Right renal cortex interstitium (tissue), 3 donors: ENCODE measurements at places on chromosomes 12 and 14.

DNA sequence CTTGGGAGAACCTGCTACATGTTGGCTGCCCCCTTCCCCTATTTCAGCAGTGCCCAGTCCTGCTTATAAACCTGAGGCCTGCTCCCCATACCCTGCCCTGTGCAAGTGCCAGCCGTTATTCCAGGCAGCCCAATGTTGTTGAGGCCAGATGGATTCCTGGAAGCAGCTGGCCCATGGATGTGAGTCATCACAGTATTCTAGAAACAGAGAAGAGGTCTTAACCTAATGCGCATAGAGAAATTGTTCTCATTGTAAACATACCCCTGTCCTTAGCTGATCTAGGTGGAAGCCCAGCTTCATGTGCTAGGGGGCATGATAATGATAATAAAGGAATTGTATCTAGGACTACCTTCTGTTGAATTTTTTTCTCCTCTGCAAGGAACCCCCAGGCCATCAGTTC lies 69.7 kb downstream of the TSPAN11 start:
- no peak for DNase-seq

GRCh38 chr12:48472259-48472658 lies at the start of gene ANP32D:
Gene ANP32D (plus strand): TSS chr12:48472559. CDS start chr12:48472665, 106 bp downstream.
- no peak for DNase-seq

DNA sequence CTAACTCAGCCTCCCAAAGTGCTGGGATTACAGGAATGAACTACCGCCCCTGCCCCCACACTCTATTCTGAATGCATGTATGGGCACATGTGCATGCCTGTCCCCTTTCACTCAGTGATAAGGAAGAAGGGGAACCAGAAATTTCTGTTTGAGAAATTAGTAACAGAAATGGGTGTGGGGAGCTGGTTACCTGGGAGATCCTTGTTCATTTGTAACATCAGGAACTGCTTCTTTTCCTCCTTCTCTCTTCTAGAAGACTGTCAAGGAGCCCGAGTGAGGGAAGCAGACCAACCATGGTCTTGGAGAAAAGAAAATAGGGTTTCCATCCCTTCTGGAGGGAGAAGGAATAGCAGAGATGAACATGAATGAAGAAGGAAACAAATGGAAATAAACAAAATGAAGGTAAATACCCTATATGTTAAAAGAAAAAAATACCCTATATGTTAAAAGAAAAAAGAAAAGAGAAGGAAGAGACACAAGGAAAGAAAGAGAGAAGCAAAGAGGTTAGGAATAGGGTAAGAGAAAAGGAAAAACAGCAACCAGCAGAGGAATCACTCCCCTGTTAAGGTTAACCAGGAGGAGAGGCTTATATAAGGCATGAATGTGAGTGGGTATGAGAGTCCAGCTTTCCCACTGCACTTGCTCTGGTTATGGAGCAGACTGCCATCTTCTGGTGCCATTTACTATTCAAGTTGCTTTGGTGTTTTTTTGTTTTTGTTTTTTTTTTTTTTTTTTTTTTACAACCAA lies 3.3 kb downstream of the PPP1R3E start:
- DNase-seq, result no peak

GRCh38 chr14:76713121-76713520 lies 48.1 kb upstream of the VASH1 start:
- DNase-seq, result no peak

GRCh38 chr12:120639771-120640721 lies at the start of gene CABP1:
Gene CABP1 (plus strand): TSS chr12:120640626. CDS start chr12:120640686, 60 bp downstream.
- DNase-seq, result no peak

DNA sequence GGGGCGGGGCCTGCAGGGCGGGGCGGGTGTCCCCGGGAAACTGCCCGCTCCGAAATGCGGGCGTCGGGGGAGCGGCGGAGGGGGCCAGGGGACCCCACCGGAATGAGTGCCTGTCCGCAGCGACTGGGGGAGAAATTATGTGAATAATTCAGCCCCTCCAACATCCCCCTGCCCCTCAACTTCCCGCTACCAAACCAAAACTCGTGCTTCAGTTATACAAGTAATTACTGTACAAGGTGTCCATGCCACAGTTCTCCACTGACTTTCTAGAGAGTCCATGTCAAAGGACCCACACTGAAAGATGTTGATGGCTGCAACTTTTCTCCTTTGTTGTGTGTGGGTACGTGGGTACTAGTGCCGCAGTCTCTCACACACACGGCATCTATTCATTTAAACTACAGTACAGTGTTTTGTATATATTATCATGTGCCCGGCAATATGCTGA lies 414 bp upstream of the CDK17 start:
- DNase-seq, result no peak
